ENCODE measurements at places on chromosomes 3 and 15.
A peak's percentile ranks its signal among the peaks of the same experiment; 100 is the strongest.

- no peak for DNase-seq
Observed at GRCh38 chr3:72287956-72288355, 503.0 kb upstream of the PROK2 start.

DNA sequence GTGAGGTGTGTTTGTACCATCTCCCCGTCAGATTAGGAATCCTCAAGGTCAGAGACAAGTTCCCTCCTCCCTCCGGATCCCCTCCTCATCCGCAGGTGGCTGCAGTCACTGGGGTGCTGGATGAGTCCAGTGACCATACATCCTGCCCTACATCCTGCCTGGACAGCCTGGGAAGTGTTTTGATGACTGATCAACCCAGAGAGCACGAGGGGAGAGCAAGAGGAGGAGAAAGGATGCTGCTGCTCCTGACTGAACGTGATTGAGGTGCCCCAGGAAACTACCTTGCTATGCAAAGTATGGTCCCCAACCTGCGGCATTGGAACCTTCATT lies 65.1 kb downstream of the SLC12A8 start:
- no peak for DNase-seq

DNA sequence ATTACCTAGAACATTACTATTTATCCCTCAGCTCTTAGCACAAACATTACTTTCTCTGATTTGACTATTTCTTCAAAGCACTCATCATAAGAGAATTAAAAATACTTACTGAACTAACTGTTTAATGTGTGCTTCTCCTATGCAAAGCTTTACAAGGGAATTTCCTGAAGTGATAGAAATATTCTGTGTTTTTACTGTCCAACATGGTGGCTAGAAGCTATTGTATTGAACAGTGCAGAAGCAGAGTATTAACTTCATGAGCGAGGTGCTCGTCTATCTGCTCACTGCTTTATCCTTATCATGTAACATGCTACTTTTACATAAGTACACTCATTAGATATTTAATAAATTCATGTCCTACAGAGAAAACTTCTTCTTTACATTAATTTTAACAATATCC lies 239.1 kb downstream of the ISL2 start:
- no peak for DNase-seq

DNA sequence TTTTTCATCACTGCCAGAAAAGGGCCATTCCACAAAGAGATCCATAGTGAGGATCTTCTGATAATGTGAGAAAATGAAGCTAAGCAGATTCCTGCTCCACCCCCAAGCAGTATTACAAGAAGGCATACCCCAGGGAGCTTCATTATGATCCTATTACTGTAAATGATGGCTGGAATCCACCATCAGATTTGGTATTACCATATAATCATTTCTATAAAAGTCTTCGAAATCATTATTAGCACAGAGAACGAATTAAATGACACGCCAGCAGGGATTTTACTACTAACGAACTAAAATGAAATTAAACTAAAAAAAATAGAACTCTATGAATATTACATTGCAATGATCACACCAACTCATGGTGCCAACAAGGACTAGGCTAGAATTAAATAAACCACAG lies 24.4 kb downstream of the TRIM42 start:
- DNase-seq = no peak

GRCh38 chr15:44199393-44199792 lies 4.3 kb upstream of the FRMD5 start:
- DNase-seq = no peak

GRCh38 chr3:172280406-172281051 lies 167.7 kb downstream of the GHSR start:
- DNase-seq = peak; percentile 91

- DNase-seq = peak; percentile 78
Observed at GRCh38 chr15:44536302-44536961, 515 bp upstream of the EIF3J start.

GRCh38 chr3:164524201-164524600 lies 554.1 kb downstream of the SI start:
- DNase-seq = no peak

GRCh38 chr3:72345980-72346379 lies 502.3 kb downstream of the SHQ1 start:
- DNase-seq = no peak

GRCh38 chr15:100973351-100974111 lies 54.4 kb downstream of the LRRK1 start:
- DNase-seq = no peak

- DNase-seq = no peak
Observed at GRCh38 chr15:83288381-83288801, 3.9 kb upstream of the BNC1 start.

DNA sequence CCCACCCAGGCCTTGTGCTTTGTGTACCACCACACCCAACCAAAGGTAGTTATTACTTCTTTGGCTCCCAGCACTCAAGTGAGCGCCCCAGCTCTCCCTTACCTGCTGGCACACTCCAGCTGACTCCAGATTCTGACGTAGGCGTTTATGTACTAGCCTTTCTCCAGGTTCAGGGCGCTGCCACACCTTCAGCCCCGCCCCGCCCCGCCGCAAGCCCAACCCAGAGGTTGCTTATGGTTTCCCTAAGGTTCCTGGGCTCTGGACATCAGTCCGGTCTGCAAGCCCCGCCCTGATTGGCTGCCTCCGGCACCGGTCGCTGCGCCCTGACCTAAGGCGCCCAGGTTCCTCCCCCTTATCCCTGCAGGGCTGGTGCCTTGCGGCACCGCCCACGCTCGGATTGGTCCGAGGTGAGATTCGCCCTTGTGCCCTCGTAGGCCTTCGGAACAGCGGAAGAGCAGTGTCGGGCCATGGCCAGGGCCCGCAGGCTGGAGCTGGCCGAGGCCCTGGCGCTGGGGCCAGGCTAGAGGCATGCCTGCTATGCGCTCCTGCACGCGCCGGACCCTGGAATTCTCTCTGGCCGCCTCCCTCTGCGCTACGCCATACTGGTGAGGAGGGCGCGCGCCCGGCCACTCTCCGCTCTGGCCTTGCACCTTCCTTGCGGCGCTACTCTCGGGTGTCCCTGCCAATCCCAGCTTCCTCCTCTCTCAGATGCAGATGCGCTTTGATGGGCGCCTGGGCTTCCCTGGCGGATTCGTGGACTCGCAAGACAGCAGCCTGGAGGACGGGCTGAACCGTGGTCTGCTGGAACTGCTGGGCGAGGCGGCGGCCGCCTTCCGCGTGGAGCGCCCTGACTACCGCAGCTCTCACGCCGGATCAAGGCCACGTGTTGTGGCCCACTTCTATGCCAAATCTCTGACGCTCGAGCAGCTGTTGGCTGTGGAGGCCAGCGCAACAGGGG lies 19.8 kb upstream of the NUDT16 start:
- peak; percentile 26 for DNase-seq

DNA sequence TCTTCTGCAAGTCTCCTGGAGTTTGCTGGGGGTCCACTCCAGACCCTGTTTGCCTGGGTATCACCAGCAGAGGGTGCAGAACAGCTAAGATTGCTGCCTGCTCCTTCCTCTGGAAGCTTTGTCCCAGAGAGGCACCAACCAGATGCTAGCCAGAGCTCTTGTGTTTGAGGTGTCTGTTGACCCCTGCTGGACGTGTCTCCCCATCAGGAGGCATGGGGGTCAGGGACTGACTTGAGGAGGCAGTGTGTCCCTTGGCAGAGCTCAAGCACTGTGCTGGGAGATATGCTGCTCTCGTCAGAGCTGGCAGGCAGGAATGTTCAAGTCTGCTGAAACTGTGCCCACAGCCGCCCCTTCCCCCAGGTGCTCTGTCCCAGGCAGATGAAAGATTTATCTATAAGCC lies 86.5 kb downstream of the TPRG1 start:
- no peak for DNase-seq

DNA sequence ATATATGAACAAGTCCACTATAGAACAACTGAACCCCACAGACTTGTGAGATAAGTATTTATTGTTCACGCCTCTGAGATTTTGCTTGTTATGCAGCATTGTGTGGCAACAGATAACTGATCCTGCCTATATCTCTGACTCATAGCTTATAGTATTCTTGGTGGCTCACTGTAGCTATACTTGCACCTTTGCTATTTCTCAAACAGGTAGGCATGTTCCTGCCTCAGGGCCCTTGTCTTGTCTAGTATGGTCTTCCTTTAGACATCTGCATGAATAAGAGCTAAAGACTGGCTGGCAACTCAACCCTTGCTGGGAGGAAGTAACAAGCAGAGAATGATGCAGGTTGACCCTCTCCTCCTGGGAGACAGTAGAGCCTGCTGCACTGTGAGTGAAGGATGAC lies 256.1 kb downstream of the CHST2 start:
- DNase-seq = no peak

DNA sequence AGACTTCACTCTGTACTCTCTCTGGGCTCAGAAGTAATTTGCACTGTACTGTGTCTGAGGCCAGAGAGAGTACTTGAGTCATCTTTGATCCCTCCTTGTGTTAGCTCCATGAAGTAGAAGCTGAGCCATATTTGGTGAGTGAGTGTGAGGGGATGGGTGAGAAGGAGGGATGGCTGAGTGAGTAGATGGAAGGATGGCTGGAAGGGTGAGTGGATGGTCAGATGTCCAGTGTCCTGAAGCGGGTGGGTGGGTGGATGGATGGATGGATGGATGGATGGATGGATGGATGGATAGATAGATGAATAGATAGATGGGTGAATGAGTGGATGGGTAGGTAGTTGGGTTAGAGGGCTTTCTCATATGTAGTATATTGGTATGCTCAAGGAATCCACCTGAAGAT lies 39.3 kb downstream of the FGD5 start:
- no peak for DNase-seq

DNA sequence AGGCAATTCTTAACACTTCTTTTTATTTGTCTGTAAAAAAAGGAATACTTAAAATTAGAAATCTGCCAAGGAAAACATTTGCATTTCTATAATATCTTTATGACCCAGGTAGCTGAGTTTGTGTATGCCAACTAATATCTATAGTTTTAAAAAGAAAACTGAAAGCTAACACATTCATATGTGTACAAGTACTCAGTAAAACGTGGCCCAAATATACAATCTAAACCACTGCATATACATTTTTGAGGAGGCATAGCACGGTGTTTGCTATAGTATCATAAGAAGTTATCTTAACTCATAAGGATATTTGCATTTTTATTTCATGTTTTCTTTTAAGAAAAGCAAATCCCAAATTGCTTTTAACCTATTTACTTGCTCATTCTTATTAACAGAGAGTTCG lies 172.7 kb downstream of the ZBTB20 start:
- DNase-seq = no peak

DNA sequence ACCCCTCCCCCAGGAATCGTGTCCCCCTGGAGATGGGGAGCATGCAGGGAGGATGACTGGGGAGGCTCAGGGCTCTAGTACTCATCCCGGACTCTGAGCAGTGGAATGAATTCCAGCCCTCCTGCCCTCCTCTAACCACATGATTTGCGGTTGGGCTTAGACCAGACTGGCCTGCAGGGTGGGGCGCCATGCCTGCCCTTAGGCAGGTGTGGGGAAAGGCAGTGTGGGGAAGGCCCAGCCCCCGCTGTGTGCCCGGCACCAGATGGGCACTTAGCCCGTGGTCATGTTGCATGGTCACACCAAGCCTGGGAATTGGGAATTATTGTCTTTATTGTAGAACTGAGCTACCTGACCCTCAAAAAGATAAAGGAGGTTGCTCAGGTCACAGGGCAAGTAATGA lies 283.8 kb downstream of the TLE3 start:
- DNase-seq = no peak

GRCh38 chr3:194715022-194715800 lies 29.5 kb downstream of the FAM43A start:
- no peak for DNase-seq

DNA sequence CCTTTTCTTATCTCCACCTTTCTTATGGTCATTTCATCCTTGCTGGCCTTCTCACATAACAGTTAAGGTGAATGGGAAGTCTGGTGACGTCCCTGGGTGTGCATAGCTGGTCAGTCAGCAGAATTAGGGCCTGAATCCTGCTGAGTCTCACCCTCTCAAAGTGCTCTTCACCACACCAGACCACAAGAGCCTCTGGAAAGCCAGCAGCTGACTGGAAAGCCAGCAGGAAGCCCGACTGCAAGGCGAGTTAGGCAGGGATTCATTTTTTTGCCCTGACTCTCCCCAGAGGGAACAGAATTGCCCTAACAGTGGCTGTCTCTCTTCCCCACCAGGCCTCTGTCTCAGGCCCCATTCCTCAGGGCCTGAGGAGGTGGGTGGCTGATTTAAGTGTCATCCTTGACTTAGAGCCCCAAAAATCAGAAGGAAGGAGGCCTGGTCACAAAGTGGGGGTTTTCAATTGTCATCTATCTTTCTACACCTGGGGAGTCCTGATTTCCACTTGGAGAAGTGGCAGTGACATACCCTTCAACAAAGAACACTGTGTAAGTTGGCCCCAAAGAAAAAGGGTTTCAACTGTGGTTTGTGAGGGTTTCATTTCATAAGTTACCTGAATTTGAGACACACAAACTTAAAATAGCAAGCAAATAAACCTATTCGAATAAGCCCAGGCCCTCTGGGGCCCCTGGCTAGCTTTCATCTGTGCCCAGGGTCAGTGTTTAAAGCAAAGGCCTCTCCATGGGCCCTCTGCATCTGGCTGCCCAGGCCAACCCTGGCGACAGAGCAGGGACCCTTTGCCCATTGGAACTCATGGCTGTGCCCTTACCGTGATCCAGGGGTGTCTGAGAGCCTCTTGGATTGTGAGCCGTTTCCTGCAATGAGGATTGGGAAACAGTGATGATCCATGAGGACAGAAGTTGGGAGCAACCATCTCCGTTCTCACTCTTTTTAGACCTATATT lies 90.5 kb upstream of the HERC1 start:
- DNase-seq = no peak

DNA sequence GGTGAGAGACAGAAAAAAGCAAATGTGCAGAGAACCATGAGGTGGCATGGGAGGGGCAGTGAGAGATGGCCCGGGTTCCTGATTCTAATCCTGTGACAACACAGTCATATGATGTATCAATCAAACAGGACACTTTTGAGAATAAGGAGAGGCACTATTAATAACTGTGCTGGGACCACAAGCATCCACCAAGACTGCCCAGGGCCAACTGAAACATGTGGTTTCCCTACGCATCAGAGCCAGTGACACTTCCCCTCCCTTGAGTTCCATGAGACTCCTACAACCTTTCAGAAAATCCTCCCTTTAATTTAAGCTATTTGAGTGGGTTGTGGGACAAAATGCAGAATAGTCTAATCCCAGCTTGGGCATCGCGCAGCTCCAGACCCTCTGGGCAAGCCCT lies 17.4 kb downstream of the SH3BP5 start:
- DNase-seq = peak; percentile 76
